ENCODE measurements at places on chromosomes 4 and X. TPM values are rescaled to one million over a fixed set of nuclear protein-coding genes. Genes with fewer than 3 reads are reported as not detected.

Gene TMPRSS11F
- total RNA-seq = not detected

Gene SYNPO2
- 56.5 TPM for total RNA-seq

Gene ARHGAP6
- total RNA-seq = 20.4 TPM

Gene PDZD4
- 7.0 TPM for total RNA-seq

Gene ADH1A
- total RNA-seq = 0.85 TPM

Gene VBP1
- 38.4 TPM for total RNA-seq

Gene NAA11
- total RNA-seq = not detected

DNA sequence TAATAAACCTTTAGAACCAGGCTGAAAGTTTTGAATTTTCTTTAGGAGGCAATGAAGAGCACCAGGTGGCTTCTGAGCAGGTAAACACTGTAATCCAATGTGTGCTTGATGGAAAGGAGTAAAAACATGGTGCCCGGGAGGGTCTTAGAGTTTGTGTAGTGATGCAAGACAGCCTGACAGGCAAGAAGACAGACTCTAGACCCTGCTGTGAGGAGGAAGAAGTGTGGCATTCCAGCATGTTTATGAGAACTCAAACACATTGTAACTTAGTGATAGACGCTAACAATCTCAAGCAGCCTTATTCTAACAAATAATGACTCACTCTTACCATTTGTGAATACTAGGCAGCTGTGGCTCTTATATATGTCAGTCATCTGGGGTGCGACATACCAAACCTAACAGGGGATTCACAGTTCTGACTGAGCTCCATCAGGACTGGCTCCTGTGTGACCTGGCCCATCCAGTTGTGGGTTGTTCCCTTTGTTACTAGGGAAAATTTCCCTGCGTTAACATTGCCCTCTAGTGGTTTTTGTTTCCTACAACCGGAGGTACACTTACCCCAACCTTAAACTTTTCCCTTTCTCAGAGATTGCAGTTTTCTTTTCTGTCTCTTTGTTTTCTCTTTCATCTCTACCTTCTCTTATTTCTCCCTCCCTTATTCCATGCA lies 53.8 kb downstream of the VSIG4 start:
- DNase-seq = peak; percentile 66

GRCh38 chr4:39823191-39823590 lies 125.3 kb downstream of the UBE2K start:
- DNase-seq = no peak

DNA sequence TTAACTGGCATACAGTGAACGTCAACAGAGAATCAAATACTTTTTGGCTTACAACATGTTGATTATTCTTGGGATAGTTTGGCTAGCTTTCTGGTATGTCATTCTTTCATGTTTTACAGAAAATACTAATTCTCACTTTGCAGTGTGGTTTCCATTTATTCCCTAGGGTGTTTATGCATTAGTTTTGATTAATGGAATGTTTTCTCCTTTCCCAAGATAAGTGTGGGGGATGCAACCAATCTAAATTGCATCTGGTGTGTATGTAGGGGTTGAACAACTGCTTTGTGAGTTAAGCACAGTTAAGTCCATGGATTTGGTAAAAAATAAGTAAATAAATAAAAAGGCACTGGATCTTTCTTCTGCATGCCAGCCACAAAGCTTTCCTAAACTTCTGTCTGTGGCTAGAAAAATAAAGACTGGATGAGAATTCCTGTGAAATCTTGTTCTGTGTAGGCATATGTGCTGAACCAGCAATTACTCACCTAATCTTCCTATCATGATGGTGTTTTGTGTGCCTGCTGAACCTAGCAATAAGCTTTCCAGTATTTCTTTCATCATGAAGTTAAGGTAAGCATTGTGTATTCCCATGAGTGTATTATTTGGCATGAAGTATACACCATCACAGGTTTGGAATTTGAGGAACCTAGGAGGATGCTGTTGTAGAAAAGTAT lies 50.6 kb upstream of the TENM3 start:
- no peak for DNase-seq

GRCh38 chrX:107485013-107485412 lies 35.6 kb downstream of the FRMPD3 start:
- no peak for DNase-seq

- DNase-seq = no peak
Measured at GRCh38 chrX:120419463-120419862, 49.6 kb downstream of the LAMP2 start.

- no peak for DNase-seq
Measured at GRCh38 chr4:39514888-39515401, 12.3 kb downstream of the UGDH start.

DNA sequence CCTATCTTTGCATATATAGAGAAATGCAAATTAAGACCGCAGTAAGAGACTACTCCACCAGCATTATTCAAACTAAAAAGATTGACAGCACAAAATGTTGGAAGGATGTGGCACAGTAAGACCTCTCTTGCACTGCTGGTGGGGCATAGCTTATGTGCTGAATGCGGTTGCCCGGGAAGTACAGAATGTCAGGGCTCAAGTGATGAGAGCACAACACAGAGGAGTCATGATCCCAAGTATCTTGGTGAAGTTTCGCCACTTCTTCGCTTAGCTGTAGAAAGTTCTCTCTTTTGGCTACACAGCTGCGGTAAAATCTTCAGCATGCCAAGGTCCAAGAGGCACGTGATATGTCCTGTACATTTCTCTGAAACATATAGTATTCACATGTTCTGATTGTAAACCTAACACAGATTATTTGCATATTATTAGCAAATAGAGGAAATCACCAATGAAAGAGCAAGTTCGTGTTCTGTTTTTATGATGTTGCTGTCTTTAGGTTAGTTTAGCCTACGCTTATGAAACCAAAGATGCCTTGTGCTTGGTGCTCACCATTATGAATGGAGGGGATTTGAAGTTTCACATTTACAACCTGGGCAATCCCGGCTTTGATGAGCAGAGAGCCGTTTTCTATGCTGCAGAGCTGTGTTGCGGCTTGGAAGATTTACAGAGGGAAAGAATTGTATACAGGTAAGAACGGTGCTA lies 55.0 kb downstream of the HTT-AS start:
- DNase-seq = no peak

DNA sequence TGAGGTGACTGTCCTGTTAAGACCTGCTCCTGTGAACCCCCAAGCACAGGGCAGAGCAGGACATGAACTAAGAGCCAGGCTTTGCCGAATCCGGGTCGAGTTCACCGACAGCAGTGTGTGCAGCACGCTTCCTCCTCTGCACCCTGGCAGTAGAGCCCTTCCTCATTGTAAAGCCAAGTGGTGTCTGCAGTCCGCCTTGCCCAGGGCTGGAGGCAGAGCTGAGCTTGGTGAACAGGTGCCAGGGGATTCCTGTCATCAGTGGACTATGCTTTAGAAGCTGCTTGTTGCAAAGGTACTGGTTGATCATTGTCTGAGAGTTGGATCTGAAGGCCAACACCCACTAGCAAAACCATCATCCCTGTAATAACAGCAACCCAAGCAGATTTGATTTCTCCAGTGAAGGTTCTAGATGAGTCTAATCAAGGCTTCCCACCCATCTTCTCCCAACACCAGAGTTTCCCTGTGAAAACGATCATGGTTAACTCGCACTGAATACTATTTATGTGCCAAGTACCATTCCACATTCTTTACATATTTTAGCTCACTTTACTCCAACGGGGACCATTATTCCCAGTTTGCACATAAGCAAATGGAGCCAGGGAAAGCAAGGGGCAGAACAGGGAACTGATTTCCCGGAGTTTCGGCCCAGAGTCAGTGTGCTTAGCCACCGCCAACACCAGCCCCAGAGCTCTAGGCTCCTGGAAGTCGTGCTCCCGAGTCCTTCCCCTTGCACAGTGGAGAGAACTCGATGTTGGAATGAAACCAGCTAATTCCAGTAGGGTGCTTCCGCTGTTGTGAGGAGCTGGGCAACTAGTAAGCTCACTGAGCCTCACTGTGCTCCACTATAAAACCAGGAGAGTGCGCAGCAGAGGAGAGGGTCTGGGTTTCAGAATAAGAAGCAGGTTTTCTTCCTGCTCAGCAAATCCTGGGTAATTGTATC lies 1.4 kb upstream of the SLC34A2 start:
- peak; percentile 39 for DNase-seq

DNA sequence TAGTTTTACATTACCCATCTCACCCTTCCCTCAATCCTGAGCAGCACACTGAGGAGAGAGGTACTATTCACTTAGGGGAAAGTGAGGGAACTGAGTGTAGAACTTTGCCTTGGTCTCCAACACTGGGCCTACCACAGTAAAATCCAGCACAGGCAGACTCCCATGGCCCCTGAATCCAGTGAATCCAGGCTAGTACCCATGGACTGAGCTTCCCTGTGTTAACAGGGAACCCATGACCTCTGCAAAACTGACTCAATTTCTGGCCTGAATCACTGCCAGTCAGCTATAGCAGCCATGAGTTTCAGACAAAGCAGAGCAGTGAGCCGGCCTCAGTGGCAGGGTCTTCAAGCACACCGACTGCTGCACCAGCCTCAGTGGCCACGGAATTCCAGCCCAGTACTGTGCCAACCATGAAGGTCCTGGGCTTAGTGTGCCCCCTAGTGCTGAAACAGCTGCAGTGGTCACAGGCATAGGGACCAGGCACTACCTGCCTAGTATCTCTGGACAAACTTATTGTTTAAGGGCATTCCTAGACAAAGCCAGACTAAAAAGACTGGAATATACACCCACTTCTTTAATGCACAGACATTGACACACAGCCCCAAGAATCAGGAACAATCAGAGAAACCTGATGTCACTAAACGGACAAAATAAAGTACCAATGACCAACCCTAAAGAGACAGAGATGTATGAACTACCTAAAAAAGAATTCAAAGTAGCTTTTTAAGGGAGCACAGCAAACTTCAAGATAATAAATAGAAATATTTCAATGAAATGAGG lies 127.4 kb upstream of the RPL34 start:
- no peak for DNase-seq

DNA sequence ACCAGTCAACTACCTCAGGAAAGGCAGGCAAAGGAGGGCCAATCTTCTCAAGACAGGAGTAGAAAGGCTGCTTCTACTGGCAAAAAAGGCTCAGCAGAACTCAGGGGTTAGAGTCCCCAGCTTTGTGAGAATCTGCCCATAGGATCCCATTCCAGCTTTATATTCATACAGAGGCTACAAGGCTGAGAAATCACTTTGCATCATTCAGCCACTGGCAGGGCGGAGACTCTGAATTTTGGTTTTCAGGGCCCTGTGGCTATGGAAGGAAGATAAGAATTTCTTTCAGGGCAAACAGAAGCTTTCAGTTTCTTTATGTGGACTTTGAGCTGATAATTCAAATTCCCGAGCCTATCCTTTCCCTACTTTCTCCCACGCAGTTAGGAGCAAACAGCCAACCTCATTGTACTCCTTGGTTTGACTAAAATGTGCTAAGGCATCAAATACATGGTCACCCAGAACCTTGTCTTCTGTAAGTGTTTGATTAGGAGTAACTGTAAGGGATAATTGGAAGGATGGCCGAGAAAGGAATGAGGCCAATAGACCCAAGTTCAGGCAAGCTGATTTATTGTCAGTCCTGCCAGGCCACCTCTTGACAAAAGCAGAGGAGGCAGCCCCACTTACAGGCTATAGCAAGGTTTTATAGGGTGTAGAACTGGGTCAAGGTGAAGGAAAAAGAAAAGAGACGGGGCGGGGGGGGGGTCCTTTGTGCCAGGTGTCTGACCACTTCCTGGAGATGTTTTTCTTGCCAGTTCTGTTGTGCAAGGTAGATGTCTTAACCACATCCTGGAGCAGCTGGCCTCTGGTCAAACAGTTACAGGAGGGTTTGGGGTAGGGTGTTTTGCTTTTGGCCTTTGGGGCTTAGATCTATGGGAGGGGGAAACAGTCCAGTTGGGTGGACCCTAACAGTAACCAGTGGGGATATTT lies 165.3 kb upstream of the PPP1R2C start:
- DNase-seq = no peak

DNA sequence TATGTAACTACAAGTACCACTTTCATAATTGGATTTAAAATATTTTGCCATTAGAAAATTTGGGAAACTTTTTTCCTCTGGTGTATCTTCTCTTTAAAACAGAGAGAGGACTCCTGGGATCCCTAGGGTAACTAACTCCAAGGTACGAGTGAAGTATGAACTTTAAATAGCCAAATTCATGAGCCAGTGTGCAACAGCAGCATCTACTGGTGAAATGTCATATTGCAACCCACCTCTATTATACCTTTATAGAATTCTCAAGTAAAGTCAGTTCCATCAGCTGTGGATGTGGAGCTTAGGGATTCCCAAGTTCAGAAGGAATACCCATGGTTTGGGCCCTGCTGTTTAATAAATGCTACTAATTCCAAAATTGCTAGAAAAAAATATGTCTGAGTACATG lies 282.7 kb upstream of the TAPT1 start:
- no peak for DNase-seq

DNA sequence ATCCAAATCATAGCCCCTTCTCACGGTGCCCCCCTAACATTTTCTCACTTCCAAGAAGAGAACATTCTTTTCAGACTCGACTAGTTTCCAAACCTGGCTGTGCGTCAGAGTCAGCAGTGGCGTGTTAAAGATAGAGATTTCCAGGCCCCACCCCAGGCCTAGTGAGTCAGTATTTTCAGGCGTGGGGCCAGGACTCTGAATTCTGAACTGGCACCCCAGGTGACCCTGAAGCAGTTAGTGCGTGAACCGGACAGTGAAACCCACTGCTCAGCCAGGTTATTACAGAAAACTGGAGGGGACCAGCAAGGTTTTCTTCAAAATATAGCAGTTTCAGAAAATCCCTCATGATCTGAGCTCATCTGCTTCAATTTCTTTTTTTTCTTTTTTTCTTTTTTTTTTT lies 35.0 kb upstream of the BCOR start:
- DNase-seq = no peak

DNA sequence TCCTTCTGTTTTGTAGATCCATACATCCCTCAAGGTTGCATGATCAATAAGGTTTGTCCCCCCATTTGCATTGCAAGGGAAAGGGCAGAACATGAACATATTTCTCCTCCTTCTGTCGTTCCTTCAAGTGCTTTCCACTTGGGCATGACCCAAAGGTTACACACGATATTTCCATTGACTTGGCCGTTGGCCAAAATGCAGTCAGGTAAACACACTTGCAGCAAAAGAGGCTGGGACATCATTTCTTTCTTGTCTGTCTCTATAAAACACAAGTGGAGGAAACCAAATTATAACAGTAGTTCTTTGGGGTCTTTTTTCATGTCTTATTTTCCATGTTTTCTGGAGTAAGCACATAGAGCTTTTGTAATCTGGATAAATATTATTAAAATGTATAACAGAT lies 156.1 kb downstream of the FRAS1 start:
- no peak for DNase-seq

- no peak for DNase-seq
Measured at GRCh38 chrX:45847961-45848360, 647.3 kb upstream of the DIPK2B start.

DNA sequence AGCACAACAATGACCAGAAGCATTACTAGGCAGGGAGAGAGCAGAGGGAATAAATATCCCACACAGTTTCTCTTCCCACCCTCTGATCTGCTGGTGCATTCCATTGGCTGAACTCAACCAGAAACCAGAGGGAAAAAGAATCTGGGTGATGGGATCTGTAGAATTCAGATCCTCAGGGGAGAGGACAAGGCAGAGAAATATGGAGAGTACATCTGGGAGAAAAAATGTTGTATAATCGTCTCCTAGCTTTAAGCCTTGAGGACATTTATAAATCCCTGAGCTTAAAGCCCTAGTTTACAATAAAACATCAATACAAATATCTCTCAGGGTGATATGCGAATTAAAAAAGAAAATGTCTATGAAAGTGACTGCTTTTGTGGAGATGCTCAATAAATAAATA lies 368.1 kb upstream of the MAD2L1 start:
- DNase-seq = no peak

Data from kidney (tissue), 22 donors.